Activated T-helper 2 cell treated with anti-CD3 and anti-CD28 coated beads, Interferon-gamma antibody, Interleukin-2, Interleukin-4, amounts not matched to agents 10 μg/mL and 5 μg/mL and 100 μg/mL, durations not matched to agents 14 hours and 24 hours and 36 hours (primary cell): ENCODE measurements at places on chromosomes 7 and 10.

- no peak for DNase-seq
Observed at GRCh38 chr7:35379481-35379880, 125.6 kb upstream of the TBX20 start.

GRCh38 chr10:65142641-65143435 is 1621.6 kb downstream of the REEP3 start:
- DNase-seq = no peak

GRCh38 chr7:44172352-44172751 is 16.9 kb downstream of the GCK start:
- no peak for DNase-seq

DNA sequence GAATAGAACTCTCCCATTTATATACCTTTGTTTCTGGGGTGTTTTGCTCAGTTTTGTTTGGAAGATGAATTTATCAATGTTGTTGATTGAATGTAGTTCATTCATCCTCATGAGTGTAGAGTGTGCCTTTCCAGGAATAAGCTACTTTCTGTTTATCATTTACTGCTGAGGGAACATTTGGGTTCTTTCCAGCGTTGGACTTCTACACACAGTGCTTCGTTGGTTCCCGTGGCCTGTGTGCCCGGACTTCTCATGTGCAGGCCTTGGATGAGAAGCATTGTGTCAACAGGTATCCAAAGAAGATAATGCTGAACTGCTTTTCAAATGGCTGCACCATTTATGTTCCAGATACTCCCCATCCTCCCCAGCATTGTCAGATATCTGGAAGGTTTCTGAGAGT is 107.6 kb upstream of the TNS3 start:
- no peak for DNase-seq

GRCh38 chr10:73467206-73467605 is 28.6 kb downstream of the PPP3CB start:
- no peak for DNase-seq

GRCh38 chr10:77793831-77794230 is 132.7 kb downstream of the DLG5 start:
- no peak for DNase-seq
